ENCODE measurements at places on chromosomes 12 and 14.

- DNase-seq, result peak; percentile 76
These were observed 63.6 kb upstream of the DLK1 start for GRCh38 chr14:100662879-100663760.

- DNase-seq, result no peak
These were observed 15.7 kb downstream of the TBC1D30 start for GRCh38 chr12:64840119-64840518.

GRCh38 chr12:98516111-98516873, 902 bp downstream of the TMPO start:
- DNase-seq, result peak; percentile 84

DNA sequence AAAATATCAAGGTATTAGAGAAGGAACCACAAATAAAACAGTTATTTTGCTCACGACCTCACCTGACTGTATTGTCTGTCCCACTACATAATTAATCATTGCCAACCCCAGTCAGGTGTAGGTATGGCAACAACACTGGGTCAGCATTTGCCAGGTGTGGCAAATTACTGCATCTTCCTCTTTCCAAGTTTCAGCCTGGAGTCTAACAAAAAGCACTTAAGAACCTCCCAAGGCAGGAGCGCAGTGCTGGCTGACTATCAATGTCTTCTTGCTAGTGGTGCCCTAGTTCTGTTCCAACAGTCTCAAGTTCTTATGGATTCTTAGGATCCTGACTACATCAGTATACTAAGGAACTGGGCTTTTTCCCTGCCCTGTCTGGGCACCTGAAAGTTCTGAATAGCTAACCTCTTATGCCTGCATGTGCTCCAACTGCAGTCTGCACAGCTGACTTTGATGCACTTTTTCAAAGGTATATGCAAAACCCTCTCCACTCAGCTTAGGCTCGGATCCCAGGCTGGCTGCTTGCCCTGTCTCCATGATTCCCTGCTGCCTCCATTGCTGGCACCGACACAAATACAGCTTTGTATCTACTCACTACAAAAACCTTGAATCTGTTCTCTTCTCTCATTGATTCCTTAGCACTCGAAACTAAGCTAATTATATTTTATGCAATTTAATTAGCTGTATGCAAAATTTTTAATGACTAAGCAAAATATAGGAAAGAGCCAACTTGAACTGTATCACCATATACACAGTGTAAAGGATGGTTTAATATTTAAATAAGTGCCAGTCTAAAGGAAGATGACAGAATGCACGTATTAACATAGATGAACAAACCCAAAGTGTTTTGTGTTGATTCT, 113.3 kb downstream of the PRKD1 start:
- peak; percentile 60 for DNase-seq

DNA sequence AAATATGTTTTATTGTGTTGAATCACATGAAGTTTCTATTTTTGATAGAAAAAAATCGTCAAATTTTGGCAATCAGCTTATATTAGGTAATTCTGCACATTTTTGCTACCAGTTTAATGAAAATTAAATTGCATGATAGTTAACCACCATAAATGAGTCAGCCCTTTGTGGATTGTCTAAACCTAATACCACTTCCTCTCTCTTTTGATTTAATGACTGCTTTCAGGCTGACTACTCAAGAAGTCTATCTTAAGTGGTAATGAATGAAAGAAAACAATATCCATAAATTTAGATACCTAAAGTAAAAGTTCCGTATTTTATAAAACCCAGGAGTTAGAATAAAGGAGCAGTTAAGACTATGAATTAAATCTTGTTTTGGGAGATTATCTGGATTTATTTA, 450.5 kb downstream of the TMEM117 start:
- DNase-seq, result no peak

GRCh38 chr12:64598831-64599230, 11.5 kb upstream of the RASSF3 start:
- DNase-seq, result no peak

DNA sequence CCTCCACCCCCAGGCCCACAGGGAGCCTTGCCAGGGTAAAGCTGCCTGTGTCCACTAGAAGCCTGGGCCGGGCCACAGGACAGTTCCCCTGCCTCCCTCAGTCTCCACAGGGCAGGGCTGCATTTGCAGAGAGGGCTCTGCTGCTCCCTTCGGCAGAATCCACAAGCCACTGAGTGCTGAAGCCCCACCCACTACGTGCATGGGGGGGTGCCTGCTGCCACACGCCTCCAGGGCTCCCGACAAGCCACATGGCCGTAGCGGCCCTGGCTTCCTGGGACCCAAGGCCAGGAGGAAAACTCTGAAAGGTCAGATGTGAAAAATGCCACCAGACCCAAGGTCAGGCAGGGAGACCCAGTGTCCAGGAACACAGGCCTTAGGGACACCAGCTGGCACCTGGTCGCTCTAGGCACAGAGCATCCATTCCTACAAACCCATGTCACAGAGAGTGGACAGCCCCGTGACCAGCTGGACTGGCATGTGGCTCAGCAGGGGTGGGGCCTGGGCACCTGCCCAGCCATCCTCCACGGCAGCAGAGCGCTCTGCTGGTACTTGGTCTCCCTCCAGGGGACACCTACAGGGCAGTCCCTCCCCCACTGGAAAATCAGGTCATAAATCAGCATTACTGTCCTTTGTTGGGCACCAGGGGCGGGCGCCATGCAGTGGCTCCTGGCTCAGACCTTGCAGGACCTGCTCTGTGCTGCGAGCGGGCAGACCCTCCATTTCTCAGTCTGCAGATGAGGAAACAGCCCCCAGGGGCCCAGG, 42.9 kb downstream of the CCDC85C start:
- no peak for DNase-seq

GRCh38 chr12:49901986-49902385, 1.7 kb downstream of the FAIM2 start:
- no peak for DNase-seq

DNA sequence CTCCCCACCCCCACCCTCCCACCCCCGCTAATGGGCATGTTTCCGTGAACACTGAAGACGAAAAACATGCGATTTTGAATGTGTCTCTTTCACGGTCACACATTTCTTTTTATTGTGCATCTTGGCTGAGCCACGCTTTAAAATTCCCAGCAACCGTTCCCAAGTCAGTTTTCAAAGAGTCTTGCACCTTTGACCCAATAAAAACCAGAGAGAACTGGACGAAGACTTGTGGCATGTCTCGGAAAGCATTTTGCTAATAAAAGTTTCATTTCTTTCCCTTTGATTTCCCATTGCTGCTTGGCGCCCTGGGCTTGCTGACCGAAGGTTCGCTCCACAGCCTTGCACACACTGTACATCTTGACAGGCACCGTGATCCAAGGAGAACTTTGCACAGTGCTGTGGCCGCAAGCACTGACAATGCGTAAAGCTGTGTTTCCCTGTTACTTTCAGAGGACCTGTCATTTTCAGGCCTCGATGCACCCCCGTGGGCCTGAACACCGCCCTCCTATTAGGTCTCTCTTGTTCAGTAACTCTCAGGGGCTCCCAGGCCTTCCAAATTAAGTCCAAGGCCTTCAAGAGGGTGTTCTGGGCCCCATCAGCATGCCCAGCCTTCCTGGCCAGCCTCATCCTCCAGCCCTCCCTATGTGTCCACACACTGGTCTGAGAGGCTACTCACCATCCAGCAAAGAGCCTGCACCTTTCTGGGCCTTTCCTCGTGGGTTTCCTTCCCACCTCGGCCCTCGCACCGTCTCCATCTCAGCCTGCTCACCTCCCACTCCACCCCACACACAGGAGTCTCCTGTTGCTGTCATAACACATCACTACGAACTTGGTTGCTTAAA, 63.4 kb upstream of the DIO3 start:
- no peak for DNase-seq

GRCh38 chr12:92059960-92060359, 85.7 kb downstream of the BTG1 start:
- DNase-seq, result no peak

- DNase-seq, result no peak
These were observed 8.6 kb upstream of the OAS2 start for GRCh38 chr12:112969547-112970306.

GRCh38 chr12:53651737-53652136, 24.1 kb downstream of the ATP5MC2 start:
- no peak for DNase-seq

- no peak for DNase-seq
These were observed 3.4 kb downstream of the TAMALIN start for GRCh38 chr12:52010152-52010622.

GRCh38 chr12:48979602-48980388, 1.7 kb downstream of the WNT1 start:
- no peak for DNase-seq

DNA sequence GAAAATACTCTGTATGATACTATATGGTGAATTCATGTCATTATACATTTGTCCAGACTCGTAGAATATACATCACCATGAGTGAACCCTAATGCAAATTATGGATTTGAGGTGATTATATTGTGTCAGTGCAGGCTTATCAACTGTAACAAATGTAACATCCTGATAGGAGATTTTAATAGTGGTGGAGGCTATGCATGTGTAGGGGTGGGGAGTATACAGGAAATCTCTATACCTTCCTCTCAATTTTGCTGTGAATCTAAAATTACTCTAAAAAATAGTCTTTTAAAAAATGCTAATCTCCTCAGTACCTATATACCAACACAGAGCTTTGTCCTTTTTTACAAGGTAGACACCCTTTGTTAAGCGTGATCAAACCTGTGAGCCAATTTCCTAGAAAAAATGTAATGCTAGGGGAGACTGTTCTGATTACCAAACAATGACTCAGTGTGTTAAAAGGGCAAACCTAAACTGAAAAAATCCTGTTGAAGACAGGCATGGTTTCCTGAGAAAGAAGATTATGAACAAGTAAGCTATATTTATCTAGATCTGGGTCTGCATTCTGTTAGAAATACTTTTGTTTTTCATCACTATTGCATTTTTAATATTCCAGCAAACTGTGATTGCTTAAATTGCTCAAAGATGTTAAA, 170.9 kb downstream of the DUSP6 start:
- peak; percentile 6 for DNase-seq

DNA sequence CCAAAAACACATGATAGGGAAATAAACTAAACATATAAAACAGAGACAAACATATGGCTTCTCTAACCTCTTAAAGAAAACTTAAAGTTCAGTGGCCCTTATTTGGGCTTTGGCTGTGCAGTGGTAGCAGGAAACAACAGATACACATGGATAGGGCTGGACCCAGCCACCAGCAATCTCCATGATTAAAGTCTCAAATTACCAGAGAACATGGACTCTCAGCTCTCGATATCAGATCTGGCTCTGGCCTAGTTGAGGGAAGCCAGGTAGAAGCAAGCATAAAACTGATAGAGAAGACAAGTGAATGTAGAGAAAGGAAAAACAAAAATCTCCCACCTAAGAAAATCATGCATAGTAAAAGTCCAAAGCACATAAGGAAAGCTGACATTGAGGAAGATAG, 164.8 kb downstream of the ITPR2 start:
- DNase-seq, result no peak

DNA sequence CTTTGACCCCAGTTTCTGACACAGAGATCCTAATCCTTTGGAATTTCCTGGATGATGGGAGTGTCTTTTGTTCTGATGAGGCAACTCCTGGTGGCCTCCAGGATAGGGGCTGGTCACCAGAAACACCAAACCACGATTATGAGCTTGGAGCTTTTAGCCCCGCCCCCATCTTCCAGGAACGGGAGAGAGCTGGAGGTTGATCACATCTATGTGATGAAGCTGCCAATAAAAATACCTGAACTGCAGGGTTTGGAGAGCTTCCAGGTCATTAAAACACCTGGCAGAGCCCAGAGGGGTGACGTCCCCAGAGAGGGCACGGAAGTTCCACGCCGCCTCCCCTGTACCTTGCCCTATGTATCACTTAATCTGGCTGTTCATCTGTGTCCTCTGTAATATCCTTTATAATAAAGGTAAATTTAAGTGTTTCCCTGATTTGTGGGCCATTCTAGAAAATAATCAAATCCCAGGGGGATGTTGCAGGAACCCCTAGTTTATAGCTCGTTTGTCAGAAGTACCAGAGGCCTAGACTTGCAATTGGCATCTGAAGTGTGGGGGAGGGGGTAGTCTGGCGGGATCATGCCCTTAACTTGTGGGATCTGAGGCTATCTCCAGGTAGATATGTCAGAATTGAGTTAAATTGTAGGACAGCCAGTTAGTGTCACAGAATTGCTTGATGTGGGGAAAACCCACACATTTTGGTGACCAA, 21.2 kb downstream of the APPL2 start:
- no peak for DNase-seq

GRCh38 chr12:57157588-57158173, 10.3 kb upstream of the LRP1-AS start:
- DNase-seq, result no peak

GRCh38 chr14:94307410-94307992, 14.4 kb upstream of the SERPINA10 start:
- peak; percentile 46 for DNase-seq

DNA sequence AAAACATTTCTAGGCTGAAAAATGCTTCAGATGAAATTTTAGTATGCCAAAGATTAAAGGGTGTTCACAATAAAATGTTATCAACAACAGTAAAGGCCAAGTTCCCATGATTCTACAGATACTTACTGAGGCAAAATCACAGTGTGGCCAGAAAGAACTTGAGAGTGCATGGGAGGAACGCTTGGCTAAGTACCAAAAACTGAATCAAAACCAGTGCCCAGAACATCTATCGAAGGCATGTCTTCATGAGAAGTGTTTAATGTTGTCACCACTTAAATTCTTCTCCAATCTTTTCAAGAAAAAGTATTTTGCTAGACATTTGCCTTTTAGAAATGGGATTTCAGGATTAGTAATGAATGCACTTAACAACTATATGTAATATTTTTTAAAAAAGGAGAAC, 41.5 kb downstream of the KIF21A start:
- no peak for DNase-seq

DNA sequence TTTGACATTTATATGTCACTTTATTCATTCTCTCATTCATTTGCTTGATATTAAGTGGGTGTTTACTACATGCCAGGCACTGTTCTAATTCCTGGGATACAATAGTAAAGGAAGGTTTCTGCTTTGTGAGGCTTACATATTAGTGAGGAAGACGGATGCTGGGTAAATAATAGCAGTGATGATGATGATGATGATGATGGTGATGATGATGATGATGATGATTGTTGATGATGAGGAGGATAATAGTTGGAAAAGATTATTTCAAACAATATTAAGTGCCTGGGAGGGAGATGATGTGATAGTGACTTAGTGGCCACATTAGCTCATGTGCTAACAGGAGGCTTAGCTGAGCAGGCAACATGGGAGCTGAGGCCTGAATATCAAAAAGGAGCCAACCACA, 19.3 kb upstream of the TMEM233 start:
- DNase-seq, result no peak

- no peak for DNase-seq
These were observed 193.9 kb upstream of the OR4E1 start for GRCh38 chr14:21867541-21867940.

DNA sequence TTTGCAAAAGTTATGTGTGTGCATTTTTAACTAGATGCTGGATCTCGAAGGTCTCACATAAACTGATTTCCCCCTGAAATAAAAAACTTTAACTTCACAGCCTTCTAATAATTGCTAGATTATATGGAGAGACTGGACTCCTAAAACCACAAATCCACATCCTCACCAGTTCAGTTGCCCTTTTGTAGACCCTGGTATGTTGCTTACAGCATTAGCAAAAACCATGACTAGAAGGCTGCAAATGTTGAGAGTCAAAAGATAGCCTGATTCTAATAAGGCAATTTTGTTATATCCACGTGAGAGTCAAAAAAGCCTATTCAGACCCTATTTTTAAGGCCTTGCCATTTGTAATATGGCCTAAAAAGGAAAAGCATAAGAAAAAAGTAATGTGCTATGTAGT, 37.4 kb downstream of the RASSF8 start:
- no peak for DNase-seq

- DNase-seq, result no peak
These were observed 271.6 kb downstream of the FBXL14 start for GRCh38 chr12:1322821-1323220.

All from NCI-H526 (cell line).